Coronary artery (tissue), 2 donors: ENCODE measurements at places on chromosomes 16 and 17.

DNA sequence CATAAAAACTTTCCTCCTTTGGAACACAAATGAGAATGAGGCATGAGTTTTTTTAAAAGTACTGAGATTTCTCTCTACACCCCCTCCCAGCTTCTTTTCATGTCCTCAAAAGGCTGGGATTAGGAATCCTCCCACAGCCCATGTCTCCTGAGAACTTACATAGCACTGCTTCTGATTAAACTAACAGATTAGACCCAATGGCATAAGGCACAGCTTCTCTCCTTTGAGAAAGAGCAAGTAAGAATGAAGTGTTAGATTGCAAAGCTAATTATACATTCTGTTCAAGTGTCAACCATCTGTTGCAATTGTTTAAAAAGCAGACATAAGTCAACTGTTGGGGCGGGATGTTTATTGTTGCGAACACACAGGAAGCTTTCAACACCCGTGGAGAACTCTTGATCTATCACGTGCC, 715.1 kb downstream of the CDH11 start:
- no peak for DNase-seq

DNA sequence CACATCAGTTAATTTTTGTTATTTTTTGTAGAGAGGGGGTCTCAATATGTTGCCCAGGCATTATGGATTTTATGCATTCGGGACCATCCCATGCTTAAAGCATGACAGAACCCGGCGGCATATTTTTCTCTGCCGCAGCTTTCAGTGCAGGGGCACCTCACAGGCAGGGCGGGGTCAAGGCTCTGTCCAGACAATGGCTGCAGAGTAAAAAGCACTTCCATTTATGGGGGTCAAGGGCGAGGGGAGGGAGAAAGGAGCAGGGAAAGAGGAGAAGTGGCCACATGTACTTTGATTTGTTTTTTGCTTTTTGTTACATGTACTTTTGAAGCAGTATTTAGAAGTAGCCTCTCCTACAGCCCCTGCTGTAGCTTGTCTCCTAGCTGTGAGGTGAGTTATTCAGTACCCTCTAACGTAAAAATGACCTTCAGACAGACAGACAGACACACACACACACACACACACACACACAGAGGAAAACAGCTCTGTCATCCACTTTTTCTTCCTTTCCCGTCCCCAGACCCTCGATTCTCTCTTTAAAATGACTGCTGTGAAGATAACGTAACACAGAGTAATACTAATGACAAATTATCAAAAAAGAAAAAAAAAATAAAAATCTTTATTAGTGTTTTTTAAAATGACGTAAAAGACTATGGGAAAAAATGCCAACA, 856 bp upstream of the SCPEP1 start:
- DNase-seq, result no peak

GRCh38 chr17:178292-179065, 3.0 kb downstream of the DOC2B start:
- no peak for DNase-seq

- DNase-seq, result peak; percentile 14
These were observed 70.9 kb upstream of the METRNL start for GRCh38 chr17:83008526-83008925.

- DNase-seq, result no peak
These were observed 367 bp downstream of the MGRN1 start for GRCh38 chr16:4624827-4625559.

DNA sequence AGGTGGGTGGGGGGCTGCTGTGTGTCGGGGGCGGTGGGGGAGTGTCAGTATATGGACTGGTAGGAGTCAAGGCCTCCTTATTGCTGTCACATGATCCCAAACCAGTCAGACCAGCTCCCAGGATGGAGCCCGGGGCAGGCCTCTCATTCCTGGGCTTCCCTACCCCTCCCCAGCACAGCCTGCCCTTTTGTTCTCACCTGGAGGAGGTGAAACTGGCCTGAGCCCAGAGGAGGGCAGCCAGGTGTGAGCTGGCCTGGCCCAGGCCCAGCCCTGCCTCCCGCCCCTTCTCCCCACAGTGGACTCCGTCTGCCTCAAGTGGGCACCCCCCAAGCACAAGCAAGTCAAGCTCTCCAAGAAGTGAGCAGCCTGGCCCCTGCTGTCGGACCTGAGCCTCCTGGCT, 4.6 kb downstream of the PRSS8 start:
- no peak for DNase-seq

GRCh38 chr17:15392326-15392741, 50.9 kb upstream of the TEKT3 start:
- no peak for DNase-seq

- DNase-seq, result no peak
These were observed 16.1 kb upstream of the UBTF start for GRCh38 chr17:44235583-44235936.

DNA sequence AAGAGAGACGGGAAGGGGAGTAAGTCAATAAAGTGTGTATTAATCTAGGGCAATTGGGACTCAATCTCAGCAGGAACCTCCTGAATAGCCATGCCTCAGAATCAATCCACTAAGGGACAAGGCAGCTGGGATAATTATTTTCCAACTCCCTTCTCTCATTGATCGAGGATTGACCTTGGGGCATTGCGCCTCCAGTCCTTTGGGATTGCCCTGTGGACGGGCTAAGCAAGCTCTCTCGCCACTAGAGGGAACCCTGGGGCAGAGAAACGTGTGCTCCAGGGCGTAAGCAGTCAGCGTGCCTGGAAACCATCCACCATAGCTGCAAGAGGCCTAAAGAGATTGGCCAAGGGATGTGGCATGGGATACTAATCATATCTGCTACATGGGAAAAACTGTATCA, 53.9 kb upstream of the ERCC4 start:
- DNase-seq, result no peak
